Smooth muscle cell of the umbilical artery (primary cell): ENCODE measurements at places on chromosomes 5 and 9. TPM values are rescaled to one million over a fixed set of nuclear protein-coding genes. Genes with fewer than 3 reads are reported as not detected.

The CKS2 gene
- 34.1 and 80.7 TPM in 2 replicates for total RNA-seq

The TAS2R1 gene
- not detected in 2 replicates for total RNA-seq

The LRRTM2 gene
- 0.32 and 0.89 TPM in 2 replicates for total RNA-seq

The ADAMTS13 gene
- 1.8 and 2.8 TPM in 2 replicates for total RNA-seq

The NDUFS4 gene
- total RNA-seq: 68.9 and 95.0 TPM in 2 replicates

The QSOX2 gene
- total RNA-seq: 21.4 and 42.6 TPM in 2 replicates

The PPP6C gene
- 12.8 and 14.3 TPM in 2 replicates for total RNA-seq

The EPB41L4A gene
- 0.89 and 3.2 TPM in 2 replicates for total RNA-seq

The B4GALT1 gene
- 115 and 124 TPM in 2 replicates for total RNA-seq

The POU5F2 gene
- total RNA-seq: 0.89 and 1.2 TPM in 2 replicates

The NR6A1 gene
- under 0.01 and 1.2 TPM in 2 replicates for total RNA-seq

The LOX gene
- 782 and 874 TPM in 2 replicates for total RNA-seq

The TIMD4 gene
- not detected in 2 replicates for total RNA-seq

The FBP2 gene
- not detected in 2 replicates for total RNA-seq

The OSTF1 gene
- 42.5 and 46.6 TPM in 2 replicates for total RNA-seq

The JAKMIP2 gene
- 2.1 and 5.9 TPM in 2 replicates for total RNA-seq

The CYSRT1 gene
- 0.30 and 0.46 TPM in 2 replicates for total RNA-seq

The SWI5 gene
- 34.6 and 38.0 TPM in 2 replicates for total RNA-seq

The GNE gene
- 35.9 and 48.4 TPM in 2 replicates for total RNA-seq

The PROB1 gene
- total RNA-seq: 0.59 and 0.78 TPM in 2 replicates

The NDUFA8 gene
- total RNA-seq: 31.0 and 34.7 TPM in 2 replicates

The SKP1 gene
- total RNA-seq: 298 and 517 TPM in 2 replicates

The GBGT1 gene
- 6.9 and 8.6 TPM in 2 replicates for total RNA-seq

The ARSK gene
- 13.4 and 24.2 TPM in 2 replicates for total RNA-seq

The PPP1R2B gene
- 0.05 TPM in 1 of 2 replicates, not detected in the other for total RNA-seq

The RASEF gene
- total RNA-seq: 0.28 and 0.59 TPM in 2 replicates

The C5orf34 gene
- 2.4 and 4.2 TPM in 2 replicates for total RNA-seq

The GABRA6 gene
- total RNA-seq: not detected in 2 replicates

The INSL4 gene
- total RNA-seq: not detected in 2 replicates

The SLC24A2 gene
- total RNA-seq: not detected in 2 replicates

The C5orf52 gene
- not detected in 2 replicates for total RNA-seq

The PCDHA4 gene
- total RNA-seq: 0.32 and 0.89 TPM in 2 replicates

The NEUROG1 gene
- total RNA-seq: not detected in 2 replicates

The CCNJL gene
- 3.3 and 4.1 TPM in 2 replicates for total RNA-seq

The C9orf153 gene
- 0.30 and 1.1 TPM in 2 replicates for total RNA-seq

The OR1Q1 gene
- not detected in 2 replicates for total RNA-seq

The PCDHGA9 gene
- total RNA-seq: 3.6 and 4.5 TPM in 2 replicates

The C1QTNF3 gene
- 0.30 and 0.60 TPM in 2 replicates for total RNA-seq

The KIF2A gene
- 82.5 and 125 TPM in 2 replicates for total RNA-seq

The NPM1 gene
- 1,194 and 1,640 TPM in 2 replicates for total RNA-seq

The ANKRD18B gene
- 6.4 and 35.6 TPM in 2 replicates for total RNA-seq

The REEP5 gene
- 36.5 and 40.2 TPM in 2 replicates for total RNA-seq

The KCNV2 gene
- not detected in 2 replicates for total RNA-seq

The PLCXD3 gene
- under 0.01 and 0.05 TPM in 2 replicates for total RNA-seq
